ENCODE measurements at places on chromosomes 16 and 17.

- DNase-seq = no peak
Measured at GRCh38 chr16:10256784-10257641, 74.8 kb upstream of the GRIN2A start.

GRCh38 chr17:33071656-33072055, 80.0 kb downstream of the SPACA3 start:
- no peak for DNase-seq

DNA sequence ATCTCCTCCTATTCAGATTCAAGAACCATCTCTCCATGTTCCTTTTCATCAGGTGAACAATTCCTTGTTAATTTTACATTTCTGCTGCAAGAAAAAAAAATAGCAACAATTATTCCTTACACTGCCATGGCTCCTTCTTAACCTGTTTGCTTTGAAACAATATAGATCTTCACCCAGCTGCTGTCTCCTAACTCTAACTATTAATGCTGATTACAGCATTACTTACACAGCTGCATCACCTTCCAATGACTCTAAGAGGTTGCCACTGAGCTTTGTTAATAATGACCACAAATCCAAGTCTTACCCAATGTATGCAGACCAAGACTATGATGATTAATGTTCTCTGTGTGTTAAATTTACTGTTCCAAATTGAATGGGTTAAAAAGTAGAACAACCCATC, 541.4 kb downstream of the TOX3 start:
- no peak for DNase-seq

GRCh38 chr17:11130367-11130766, 110.6 kb upstream of the SHISA6 start:
- no peak for DNase-seq

GRCh38 chr17:83055911-83056582, 23.4 kb upstream of the METRNL start:
- DNase-seq = no peak

DNA sequence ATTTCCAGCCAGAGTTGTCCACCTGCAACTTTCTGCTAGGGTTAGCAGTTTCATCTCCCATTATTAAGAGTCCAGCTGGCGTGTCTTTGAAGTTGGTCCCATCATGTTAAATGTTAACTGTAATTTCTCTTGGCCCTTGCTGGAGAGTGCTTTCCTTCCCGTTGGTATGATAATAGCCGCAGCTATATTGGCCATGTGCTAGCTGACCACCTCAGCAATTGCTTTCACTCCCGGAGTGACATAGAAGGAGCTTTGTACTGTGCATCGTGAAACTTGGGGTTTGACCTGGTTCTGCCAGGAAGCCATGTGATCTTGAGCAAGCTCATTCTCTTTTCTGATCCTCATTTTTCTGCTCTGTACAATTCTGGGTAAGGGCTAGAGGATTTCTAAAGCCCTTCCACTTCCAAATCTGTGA, 81.0 kb upstream of the TBX2 start:
- DNase-seq = no peak

DNA sequence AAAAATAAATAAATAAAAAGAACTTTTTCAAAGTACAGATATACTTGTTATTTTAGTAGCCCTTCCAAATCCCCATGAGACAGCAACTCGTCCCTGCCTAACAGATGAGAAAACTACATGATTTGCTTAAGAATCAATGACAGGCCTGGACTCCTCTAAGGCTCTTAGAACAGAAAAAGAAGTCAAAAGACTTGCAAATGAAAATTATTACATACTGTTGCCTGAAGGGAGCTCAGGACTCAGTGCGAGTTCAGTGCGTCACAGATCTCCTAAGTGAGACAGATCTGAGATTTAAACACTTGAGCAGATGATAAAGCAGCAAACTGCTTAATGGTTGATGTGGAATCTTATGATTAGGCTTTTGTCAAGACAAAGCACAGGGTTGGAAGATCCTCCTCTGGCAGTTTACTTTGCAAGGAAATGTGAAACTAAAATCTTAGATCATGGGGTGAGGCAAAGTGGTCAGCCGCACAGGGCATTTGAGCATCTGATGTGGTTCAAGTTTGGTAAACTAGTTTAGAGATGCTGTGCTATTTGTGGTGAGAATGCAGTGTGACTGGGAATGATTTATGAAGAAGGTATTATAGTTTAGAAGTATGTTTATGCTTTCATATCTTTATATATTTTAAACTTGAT, 138.1 kb downstream of the TRIM37 start:
- no peak for DNase-seq

DNA sequence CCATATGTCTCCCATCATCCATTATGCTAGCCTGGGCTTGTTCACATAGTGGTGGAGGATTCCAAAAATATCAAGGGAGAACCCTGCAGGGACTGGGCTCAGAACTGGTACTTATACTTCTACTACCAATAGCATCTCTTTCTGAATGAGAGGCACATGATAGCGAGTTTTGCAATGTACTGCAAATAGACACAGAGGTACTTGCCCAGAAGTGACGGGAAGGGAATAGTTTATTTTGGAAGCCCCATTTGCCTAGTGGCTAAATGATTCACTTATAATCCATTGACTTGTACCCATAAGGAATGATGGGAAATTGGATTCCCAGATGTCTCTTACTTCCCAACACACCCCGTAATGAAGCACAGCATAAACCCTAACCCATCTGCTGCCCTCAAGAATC, 124.8 kb upstream of the ERCC4 start:
- DNase-seq = no peak

DNA sequence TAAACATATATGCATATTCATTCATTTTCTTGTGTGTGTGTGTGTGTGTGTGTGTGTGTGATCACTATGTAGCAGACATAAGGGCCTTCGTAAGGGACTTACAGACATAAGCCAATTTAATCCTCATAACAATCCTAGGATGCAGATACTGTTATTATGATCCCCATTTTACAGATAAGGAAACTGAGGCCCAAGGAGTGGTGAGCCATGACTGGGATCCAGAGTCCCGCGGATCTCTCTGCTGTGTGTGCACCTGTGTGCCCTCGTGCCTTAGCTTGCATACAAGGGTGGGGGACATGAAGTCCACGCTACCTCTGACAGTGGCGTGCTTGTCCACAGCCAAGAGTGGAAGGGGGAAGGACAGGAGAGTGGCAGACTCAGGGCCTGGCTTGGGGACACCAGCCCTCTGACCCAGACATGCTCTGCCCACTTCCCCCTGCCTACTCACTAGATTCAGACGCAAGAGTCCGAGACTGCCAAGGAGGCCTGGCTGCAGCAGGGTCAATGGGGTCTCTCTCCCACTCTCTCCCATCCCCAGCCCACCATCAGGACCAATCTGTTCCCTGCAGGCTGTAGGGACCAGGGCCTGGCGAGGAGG, 9.8 kb upstream of the SMTNL2 start:
- DNase-seq = no peak

- DNase-seq = no peak
Measured at GRCh38 chr17:49053171-49053829, 56.1 kb downstream of the IGF2BP1 start.

DNA sequence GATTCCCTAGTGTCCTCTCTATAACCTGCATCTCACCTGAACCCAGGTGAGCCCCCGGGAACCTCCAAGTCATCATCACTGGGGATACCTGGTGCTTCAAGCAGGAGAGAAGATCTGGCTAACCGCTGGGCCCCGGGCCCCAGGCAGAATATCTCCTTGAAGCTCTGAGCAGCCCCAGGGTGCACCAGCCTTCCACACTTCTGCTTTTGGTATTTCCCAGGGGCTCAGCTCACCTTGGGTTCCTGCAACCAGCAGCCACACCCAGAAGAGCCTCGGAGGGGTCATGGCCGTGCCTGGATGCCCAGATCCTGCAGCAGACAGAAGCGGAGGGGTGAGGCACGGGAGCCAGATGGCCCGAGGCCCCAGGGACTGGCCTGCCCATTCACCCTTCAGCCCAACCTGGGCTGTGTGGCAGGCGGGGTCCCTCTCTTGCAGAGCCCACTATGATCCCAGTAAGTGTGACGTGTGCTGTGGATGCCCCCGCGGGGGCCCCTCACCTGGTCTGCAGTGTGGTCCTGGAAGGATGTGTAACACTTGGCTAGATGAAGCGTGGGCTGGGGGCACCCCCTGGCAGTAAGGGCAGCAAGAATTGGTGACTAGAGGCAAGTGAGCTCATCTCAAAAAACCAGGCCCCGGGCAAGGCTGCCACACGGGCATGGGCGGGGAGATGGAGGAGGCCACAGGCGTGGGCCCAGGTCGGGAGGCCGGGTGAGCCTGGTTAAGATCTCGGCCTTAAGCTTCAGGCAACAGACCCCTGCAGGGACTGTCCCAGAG, 2.6 kb downstream of the LGALS3BP start:
- no peak for DNase-seq
